ENCODE measurements at places on chromosomes 1 and 21.

DNA sequence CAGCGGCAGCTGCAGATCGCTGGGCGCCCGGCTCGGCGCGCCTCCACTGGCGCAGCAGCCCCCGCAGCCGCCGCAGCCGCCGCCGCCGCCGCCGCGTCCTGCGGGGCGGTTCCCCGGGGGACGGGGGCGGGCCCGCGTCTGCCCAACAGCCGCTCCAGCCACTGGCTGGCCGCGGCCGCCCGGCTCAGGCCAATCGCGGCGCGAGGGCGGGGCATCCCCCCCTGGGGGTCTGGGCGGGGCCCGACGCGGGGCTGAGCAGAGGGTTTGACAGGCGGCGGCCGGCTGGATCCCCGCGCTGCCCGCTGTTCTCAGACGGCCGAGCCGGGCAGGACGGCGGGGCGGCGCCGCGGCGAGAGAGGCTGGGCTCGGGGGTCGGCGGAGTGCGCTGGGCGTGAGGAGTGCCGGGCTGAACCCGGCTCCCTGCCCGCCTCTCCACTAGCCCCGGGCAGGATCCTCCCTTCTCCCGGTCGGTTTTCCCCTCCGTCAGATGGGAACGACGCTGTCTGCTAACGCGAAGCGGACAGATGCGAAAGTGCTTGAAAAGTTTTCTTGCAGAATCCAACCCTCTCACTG lies at the start of gene GLIS1:
TSS of gene GLIS1 (minus strand) at position 56 of the 573 bp plus-strand sequence. CDS start 1,100 bp downstream, outside the sequence.
- peak; percentile 64 for DNase-seq

DNA sequence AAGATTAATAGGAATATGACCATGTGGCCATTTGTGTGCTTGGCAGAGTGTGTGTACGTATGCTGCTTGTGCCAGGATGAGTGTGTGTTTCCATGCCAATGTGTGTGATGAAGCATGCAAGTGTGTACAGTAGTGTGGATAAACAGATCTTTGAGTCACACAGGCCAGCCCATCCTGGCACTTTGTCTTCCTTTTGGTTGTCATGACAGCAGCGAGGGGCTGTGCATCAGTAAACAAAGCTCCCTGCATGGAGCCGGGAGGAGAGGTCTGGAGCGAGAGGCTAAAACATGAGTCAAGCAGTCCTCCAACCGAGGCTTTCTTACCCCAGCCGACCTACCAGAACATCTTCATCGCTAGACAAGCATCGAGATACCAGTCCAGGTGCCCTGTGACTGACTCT lies 221.2 kb downstream of the CACNA1E start:
- no peak for DNase-seq

GRCh38 chr1:231337043-231337471 lies 595 bp downstream of the EXOC8 start:
- peak; percentile 68 for DNase-seq

- DNase-seq, result no peak
These were observed 380.5 kb upstream of the PRMT6 start for GRCh38 chr1:106676021-106676420.

DNA sequence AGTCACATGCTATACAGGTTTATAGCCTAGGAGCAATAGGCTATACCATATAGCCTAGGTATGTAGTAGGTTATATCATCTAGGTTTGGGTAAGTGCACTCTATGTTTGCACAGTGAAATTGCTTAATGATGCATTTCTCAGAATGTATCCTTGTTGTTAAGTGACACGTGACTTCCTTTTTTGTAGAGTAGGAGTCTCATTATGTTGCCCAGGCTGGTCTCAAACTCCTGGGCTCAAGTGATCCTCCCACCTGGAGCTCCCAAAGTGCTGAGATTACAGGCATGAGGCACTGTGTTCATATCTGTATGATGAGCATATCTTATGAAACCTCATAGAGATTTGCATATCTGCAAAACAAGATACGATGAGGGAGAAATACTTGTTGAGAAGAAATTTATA lies 13.8 kb upstream of the ABCB10 start:
- no peak for DNase-seq

DNA sequence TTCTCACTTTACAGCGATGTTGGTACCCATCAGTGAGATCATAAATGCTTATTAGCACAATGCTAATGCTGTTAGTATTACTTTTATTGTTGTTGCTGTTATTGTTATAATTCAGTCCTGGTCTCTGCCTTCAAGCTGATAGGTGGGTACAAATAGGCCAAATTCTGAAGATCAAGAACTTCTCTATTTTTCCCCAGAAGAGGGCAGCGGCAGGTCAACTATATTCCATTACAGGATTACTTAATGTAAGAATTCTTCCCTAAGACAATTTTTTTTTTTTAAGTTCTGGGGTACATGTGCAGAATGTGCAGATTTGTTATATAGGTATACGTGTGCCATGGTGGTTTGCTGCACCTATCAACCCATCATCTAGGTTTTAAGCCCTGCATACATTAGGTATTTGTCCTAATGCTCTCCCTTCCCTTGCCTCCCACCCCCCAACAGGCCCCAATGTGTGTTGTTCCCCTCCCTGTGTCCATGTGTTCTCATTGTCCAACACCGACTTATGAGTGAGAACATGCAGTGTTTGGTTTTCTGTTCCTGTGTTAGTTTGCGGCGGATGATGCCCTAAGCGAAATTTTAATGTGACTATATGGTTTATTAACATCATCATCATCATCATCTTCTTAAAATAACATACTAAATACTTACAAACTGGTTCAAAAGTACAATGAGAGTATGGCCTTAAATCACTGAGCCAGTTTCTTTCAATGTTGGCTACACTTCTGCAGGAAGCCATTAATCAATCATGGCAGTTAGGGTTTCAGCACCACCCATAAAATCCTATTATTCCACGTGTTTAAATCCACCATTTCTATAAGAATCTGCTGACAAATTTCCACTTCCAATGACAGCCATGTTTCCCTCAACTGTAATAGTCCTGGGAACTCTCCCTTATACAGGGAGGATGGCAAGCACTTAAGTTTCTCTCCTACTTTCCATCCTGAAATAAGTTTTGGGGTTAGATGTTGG lies 19.2 kb downstream of the SLC19A2 start:
- no peak for DNase-seq

DNA sequence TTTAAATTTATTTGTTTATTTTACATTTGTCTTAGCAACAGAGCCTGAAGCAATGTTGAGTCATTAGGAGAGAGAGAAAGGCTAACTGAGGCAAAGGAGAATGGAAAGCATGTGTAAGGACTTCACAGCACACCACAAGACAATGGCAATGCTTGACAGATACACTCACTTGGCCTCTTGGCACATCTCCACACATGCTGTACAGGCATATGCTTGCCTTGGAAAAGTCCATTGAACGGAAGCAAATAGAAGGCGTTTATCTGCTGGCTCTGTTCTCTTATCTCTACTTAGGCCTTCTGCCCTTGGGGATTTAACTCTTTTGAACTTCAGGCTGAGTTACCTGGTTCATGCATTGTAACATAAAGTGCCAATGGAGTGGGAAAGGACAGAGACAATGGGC lies 262.2 kb upstream of the POU3F1 start:
- no peak for DNase-seq

DNA sequence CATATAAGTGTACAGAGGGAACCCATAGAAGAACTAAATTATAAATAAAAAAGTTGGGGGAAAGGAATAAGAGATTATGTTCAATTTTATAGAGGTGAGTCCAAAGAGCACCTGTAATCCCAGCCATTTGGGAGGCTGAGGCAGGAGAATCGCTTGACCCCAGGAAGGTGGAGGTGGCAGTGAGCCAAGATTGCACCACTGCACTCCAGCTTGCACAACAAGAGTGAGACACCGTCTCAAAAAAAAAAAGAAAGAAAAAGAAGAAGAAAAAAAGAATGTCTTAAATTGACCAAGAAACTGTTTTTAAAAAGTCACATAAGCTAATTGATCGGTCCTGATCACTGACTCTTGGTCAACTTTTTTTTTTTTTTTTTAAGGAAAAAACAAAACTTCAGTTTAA lies 19.1 kb upstream of the ATF3 start:
- DNase-seq, result no peak

- no peak for DNase-seq
These were observed 46.6 kb upstream of the RAB4A start for GRCh38 chr1:229224308-229224707.

DNA sequence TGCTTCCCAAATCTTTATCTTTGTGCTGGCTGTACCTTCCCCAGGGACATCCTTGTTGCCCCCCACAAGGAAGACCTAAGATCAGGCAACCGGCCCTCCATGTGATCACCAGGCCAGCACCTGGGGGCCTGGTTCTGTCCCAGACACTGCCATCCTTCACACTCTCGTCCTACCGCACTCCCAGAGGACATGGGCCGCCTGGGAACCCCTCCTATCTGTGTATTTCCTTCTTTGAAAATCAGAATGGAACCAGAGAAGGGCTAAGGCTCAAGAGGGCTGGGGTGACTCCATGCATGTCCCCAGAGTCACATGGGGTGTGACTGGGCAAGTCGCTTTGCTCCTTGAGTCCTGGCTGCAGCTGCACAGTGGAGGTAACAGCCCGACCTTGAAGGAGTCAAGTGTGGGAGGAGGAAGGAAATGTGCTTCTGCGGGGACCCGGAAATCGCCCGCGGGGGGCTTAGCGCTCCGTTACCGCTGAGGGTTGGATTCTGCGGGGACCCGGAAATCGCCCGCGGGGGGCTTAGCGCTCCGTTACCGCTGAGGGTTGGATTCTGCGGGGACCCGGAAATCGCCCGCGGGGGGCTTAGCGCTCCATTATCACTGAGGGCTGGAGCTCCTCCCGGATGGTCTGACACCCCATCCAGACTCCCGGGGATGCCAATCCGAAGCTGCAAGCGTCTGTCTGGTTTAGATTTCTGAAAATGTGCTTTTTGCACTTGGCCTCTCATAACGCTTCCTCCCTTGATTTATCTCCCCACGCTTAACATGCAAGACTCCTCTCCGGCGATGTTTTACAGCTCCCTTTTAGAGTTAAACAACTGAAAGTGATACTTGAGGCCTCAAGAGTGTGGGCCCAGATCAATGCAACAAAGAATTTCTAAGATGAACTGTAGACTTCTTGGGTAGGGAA lies 278.9 kb downstream of the NPHP4 start:
- DNase-seq, result peak; percentile 40

- DNase-seq, result no peak
These were observed 19.3 kb downstream of the HAO2 start for GRCh38 chr1:119387858-119388257.

DNA sequence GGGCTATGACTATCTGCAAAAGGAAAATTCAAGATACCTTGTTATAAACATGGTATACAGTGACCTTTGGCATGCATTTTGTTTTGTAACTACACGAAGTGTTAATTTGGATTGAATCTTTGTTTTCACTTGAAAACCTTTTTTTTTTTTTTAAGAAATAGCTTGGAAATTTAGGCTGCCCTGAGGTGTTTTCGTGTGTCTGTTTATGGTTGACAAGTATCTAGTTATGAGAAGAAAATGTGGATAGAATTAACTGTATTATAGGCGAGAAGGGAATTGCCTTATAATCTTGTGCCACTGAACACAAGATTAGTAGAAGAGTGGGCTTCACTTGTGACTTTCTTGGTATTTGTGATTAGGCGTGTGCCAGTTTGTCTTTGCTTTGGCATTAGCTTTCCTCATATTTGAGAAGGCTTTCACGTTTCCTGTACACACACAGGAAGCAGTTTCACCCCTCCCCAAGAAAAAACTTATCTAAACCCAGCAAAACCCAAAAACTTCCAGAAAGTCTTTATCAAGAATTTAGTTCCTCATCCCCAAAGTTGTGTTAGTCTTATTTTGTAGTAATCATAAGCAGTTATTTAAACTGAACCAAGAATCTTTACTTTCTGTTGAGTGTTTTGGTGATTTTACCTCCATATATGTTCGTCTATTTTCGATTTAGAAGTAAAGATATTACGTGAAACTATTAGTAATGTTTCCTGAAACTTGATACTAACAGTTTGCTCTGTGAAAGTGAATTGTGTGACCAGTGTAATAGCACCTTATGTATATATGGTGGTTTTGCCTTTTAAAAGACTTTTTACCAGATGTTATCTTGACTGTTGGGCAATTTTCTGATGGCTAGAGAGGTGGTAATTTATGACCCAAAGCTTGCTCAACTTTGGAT lies 3.8 kb downstream of the DYRK1A start:
- no peak for DNase-seq
